ENCODE measurements at places on chromosomes 13 and 19.

DNA sequence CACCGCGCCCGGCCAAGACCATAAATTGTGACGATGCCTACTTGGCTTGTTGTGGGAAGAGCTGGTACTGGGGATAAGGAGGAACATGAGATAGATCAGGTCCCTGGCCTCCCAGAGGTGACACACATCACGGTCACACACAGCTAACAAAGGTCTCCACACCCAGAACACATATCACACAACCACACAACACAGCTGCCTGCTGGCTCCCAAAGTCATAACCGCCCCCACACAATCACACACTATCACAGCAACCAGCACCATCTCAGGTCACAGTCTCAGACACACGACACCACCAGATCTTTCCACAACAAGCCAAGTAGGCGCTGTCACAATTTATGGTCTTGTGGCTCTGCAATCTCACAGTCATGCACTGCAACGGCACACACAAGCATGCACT, 5.7 kb downstream of the COL5A3 start:
- DNase-seq, result no peak

DNA sequence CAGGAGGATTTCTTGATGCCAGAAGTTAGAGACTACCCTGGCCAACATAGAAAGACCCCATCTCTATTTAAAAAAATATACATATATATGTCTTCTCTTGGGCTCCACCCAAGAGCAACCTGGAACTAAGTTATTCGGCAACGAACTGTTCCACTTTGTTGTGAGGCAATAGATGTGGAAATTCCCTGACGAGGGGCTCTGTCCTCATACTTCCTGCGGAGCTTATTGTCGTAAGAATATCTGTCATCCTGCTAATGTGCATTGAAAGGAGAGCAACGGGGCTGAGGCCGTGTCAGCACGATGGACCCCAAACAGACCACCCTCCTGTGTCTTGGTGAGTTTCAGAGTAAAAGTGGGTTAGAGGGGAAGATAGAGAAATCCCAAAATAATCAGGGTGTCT, at the start of gene FCAR:
Gene FCAR (plus strand): TSS at position 246 of the 400 bp plus-strand sequence. CDS start 55 bp downstream, at position 301.
- DNase-seq, result no peak

- DNase-seq, result no peak
Measured at GRCh38 chr13:36789061-36789460, 30.0 kb upstream of the RFXAP start.

- DNase-seq, result no peak
Measured at GRCh38 chr19:10636304-10636972, 11.1 kb downstream of the SLC44A2 start.

- no peak for DNase-seq
Measured at GRCh38 chr19:29789007-29789406, 22.8 kb upstream of the CCNE1 start.

DNA sequence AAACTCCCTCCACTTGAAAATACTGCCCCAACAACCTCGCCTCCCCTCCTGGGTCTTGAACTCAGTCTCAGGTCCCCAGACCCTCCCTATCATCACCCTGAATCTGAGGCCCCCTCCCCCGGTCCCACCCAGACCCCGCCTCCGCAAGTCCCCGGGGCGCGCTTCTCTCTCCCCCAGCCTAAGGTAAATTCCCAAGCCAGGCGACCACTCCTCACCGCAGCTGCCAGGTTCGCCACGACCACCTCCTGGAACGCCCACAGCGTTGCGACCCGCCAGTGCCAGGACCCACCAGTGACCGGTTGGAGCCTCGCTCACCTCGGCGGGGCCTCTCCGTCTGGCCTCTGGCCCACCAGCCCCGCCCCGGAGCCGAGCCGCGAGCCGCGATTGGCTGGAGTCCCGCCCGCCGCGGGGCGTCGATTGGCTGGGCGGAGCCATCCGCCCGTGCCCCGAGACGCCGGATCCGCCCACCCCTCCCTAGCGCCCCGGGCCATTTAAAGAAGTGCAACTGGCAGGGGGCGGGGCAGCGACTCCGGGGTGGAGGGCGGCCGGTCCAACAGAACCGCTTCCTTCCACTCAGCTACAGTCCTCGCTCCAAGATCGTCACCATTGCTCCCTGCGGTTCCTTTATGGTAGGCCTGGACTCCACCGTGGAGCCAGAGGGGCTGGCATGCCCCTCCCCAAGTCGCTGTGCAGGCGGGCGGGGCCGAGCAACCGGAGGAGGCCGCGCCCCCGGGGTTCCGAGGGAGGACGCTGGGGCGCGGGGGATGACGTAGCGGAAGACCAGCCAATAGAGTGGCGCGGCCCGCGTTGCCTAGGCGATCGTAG, at the start of gene SERTAD3:
Gene SERTAD3 (minus strand): TSS at position 336 of the 825 bp plus-strand sequence. CDS start 2,255 bp downstream, outside the sequence.
- peak; percentile 86 for DNase-seq

DNA sequence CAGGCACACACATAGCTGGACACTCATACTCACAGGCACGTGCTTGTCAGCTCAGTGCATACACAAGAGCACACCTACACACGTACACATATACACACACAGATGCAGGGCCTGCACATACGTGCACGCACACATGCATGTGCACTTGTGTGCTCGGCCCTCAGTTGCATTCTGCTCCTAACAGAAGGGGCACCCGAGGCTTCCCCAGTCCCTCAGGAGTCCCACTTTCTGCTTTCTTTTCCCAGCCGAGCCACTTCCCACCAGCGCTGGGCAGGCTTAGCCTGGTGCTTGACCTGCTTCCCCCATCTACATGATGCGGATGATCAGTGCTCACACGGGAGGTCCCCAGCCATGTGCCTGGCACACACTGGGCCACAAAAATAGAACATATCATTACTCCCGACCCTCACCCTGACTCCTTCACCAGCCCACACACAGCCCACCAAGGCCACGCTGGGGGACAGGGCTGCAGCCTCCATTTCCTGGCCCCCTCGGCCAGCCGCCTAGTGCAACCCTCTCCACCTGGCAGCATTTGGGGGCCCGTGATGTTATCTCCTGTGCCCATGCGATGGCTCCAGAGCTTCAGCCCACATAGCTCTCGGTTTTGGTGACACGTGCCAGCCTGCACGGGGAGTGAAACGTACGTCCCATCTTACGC, 125.2 kb upstream of the SPACA7 start:
- DNase-seq, result no peak

DNA sequence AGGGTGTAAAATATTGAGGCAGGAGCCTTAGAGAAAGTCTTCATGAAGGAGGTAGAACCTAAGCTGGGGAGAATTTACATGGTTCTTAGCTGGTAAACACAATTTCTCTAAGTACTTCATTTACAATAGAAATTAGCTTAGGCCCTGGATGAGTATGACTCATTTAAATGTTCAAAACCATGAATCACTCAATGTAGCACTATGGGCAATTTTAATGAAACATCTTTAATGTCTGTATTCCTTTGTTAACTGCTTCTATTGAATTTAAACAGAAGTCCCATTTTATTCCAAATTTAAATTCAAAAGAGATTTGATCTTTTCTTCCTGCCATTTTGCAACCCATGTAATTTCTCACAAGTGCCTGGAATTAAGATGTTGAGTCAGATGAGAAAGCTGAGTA, 252.1 kb downstream of the RFC3 start:
- no peak for DNase-seq

DNA sequence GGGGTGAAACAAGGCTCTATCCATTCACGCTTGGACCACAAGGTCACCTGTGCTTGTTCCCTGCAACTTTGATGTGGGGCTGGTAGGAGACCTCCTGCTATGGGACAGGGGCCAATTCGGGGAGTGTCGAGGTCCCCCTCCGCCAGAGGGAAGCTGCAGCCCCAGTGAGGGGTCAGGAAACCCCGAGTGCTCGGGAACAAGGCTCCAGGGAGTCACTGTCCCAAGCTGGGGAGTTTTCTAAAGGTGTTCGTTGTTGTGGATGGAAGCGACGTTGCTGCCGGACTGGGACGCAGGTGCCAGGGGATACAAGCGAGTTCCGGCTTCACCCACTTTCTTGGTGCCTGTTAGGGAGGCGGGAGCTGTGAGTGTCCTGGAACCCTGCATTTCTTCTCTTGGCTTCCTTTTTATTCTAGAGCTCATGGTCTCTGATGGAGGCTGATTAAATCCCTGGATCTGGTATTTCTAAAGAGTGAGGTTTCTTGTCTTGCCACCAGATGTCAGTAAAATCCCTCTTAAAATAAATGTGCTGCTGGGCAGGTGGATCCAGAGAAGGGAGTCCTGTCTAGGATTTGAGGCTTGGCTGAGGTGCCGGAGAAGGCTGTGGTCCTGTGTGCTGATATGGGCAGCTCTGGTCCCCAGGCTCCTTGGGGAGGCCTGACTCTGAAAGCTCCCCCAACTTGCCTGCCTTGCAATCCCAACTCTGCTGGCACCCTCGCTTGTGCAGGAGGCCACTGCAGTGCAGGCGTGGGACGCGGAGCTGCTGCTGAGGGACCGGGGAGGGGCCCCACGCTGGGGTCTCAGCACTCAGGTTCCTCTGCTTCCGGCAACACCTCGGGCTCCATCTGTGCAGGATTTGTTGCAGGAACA, 153.9 kb downstream of the TEX29 start:
- peak; percentile 44 for DNase-seq

DNA sequence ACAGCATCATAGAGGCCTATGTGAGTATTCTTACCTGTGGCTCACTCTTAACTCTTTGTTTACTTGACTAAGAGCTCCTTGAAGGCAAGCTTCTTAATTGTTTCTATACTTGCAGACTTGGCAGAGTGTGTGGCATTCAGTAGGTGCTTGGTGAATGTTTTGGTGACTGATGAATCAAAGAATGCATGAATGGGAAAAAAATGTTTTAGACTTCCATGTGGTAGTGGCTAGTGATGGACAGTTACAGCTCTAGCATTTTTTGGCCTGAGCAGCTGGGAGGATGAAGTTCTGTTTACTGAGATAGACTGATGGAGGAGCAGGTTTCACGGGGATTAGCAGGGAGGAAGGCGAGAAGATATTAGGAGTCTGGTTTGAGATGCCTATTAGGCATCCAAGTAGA, 13.6 kb downstream of the HAS1 start:
- no peak for DNase-seq
